ENCODE measurements at places on chromosomes 12 and 14.

DNA sequence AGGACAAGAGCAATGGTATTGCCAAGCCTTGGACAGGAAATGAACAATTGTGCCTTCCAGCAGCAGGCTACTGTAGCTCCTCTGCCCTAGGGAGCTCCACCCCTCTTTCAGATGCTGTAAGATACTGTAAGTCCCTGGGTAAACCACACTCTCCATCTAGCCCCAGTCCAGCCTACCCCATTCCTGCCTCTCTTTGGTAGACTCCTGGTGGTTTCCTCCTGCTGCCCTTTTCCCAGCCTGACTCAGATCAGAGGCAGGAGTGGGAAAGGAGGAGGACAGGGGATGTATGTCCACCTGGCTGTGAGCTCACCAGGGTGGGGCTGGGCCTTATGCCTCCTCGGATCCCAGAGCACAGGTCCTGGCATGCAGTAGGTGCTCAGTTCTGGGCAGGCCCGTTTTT, 174.6 kb downstream of the ESRRB start:
- H3K27me3 ChIP-seq = peaks cover 7% of the 10 kb centered on the region
- H3K27ac ChIP-seq = no peak overlapping the region
- H3K4me3 ChIP-seq = no peak overlapping the region

GRCh38 chr14:69695322-69696203, 71.4 kb upstream of the SRSF5 start:
- H3K27me3 ChIP-seq = no peaks in the 10 kb centered on the region
- no peak overlapping the region for H3K4me3 ChIP-seq
- peak; percentile 9 for DNase-seq
- peaks cover 20% of the 10 kb centered on the region for H3K4me1 ChIP-seq
- H3K27ac ChIP-seq = no peak overlapping the region

GRCh38 chr14:68413509-68413908, 379.4 kb downstream of the ZFP36L1 start:
- H3K27me3 ChIP-seq = no peaks in the 10 kb centered on the region
- no peak overlapping the region for H3K4me3 ChIP-seq
- no peaks in the 10 kb centered on the region for H3K36me3 ChIP-seq
- DNase-seq = no peak

GRCh38 chr12:54624315-54625279, 10.1 kb downstream of the LACRT start:
- H3K36me3 ChIP-seq = no peaks in the 10 kb centered on the region
- H3K4me1 ChIP-seq = no peaks in the 10 kb centered on the region
- no peak overlapping the region for H3K4me3 ChIP-seq
- DNase-seq = no peak
- H3K27me3 ChIP-seq = peaks cover 8% of the 10 kb centered on the region

GRCh38 chr12:4161718-4162117, 111.8 kb upstream of the CCND2 start:
- H3K36me3 ChIP-seq = peaks cover 3% of the 10 kb centered on the region
- no peak overlapping the region for H3K4me3 ChIP-seq
- peaks cover 3% of the 10 kb centered on the region for H3K27me3 ChIP-seq
- no peak for DNase-seq
